Parietal lobe (tissue), 2 donors: ENCODE measurements at places on chromosomes 2 and 18. TPM values are rescaled to one million over a fixed set of nuclear protein-coding genes. Genes with fewer than 3 reads are reported as not detected.

Gene ICA1L
- 230 TPM for total RNA-seq

Gene LINC00305
- total RNA-seq, result not detected

Gene CYP1B1
- total RNA-seq, result 1.9 TPM

Gene ACTG2
- total RNA-seq, result not detected

Gene PNPT1
- total RNA-seq, result 35.7 TPM
